Lung microvascular endothelial cell (primary cell): ENCODE measurements at places on chromosomes 3 and 15. TPM values are rescaled to one million over a fixed set of nuclear protein-coding genes. Genes with fewer than 3 reads are reported as not detected.

DNA sequence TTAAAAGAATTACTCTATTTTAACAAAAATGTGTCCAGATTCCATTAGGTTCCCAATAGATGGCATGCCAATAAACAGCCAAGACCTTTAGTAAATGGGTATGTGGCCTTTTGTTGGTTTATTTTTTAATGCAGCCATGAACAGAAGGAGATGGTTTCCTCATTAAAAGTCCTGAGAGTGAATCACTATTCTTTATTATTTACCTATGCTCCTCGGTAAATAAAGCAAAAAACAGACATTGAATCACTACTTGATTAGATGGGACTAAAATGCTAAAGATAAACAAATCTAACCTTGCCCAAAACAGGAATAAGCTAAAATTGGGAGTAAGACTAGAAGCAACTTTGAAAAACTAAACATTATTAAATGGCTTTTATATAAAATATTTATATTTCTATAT is 94.2 kb downstream of the TNIK start:
- DNase-seq: no peak

Gene ARL8B
- total RNA-seq: 39.0 and 52.0 TPM in 2 replicates

DNA sequence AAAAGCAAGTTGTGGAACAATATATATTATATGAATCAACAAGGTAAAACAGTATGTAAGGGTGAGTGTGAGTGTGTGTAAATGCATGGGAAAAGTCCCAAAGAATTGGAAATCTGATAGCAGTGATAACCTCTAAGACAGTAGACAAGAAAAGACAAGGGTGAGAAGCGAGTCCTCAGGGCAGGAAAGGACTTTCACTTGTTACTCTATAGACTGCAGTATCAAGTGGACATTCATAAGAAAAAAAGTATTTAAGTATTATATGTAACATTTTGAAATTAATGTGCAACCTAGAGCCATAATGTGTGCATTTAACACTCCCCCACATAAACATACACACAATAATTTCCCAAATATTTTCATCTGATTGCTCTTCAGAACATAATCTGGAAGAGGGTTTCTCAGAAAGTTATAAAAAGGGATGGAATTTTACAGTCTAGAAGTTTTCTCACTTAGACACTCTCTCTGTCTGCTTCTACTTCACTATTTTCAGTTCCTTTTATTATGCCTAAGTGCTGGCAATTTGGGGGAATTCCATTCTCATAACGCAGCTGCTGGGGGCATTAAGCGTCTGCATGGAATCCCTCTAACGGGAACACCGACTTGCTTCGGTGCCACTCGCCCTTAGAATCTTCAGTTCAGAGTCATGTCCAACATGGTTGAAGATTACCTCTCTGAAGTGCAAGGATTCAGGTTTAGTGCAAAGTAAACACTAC is 50.0 kb upstream of the CDIN1 start:
- DNase-seq: no peak

GRCh38 chr3:123698813-123699212 is 114.0 kb upstream of the HACD2 start:
- DNase-seq: no peak

Gene CLDN11
- total RNA-seq: 27.6 and 144 TPM in 2 replicates

Gene EPHA3
- total RNA-seq: not detected in 2 replicates
